Fibroblast of mammary gland (primary cell): ENCODE measurements at places on chromosomes 6 and 20.

GRCh38 chr6:161393839-161394364 lies 120.0 kb upstream of the AGPAT4 start:
- peak; percentile 93 for DNase-seq

DNA sequence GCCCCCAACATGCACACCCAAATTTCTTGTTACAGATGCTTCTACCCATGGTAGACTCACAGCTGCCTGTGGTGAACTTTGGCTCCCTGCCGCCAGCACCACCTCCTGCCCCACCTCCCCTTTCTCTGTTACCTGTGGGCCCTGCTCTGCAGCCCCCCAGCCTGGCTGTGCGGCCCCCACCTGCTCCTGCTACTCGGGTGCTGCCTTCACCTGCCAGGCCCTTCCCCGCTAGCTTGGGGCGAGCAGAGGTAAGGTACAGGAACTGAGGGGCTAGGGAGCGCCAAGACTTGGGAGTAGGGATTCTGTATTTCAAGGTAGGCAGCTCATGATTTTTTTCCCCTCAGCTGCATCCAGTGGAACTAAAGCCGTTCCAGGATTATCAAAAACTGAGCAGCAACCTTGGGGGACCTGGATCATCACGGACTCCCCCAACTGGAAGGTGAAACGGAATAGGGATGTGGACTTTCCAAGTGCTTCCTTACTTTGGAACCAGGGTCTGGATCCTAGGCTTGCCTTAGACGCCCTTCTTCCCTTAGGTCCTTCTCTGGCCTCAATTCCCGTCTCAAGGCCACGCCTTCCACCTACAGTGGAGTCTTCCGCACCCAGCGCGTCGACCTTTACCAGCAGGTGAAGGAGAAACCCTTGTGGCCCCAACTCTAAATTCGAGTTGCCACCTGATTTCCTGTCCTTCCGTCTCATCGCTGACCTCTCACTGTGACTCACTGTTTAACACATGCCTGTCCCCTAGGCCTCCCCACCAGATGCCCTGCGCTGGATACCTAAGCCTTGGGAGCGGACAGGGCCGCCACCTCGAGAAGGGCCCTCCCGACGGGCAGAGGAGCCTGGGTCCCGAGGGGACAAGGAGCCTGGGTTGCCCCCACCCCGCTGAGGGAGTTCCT lies 15.5 kb downstream of the BAG6 start:
- DNase-seq, result no peak

DNA sequence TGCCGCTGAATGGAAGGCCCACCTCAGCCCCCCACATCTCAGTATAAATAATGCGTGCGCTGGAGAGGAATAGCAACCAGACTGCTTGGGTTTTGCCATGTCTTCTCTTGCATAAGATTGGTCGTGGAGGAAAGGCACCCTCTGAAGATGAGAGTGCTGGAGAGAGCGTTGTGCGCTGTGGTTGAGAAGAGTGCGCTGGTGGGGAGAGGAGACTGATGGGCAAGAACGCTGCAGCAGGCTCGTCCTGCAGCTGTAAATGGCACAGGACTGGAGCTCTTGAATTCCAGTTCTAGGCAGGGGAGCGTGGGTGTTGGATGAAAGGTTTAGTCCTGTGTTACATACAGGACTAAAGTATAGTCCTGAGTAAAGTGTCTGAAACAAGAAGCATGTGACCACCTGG lies 51.5 kb downstream of the RPRD1B start:
- DNase-seq, result no peak

DNA sequence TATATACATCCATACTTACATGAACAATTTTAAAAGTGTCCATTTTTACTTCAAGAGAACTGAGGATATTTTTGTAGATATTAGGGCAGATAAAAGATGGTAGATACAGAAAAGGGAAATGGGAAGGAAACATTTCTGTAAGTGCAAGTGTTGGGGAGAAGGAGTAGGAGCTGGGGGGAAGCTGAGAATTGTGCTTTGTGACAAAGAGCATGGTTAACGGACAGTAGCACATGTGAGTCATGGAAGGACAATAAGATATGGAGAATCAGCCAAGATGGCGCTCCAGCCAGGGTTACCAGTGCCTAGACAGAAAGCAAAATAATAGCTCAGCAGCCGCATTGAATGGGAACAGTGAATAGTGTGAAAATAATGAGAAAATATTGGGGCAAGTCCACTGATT lies 12.7 kb upstream of the HLA-DRB1 start:
- no peak for DNase-seq

GRCh38 chr6:33192671-33193602 lies 670 bp upstream of the COL11A2 start:
- no peak for DNase-seq

GRCh38 chr20:46060301-46060881 lies 29.4 kb downstream of the NCOA5 start:
- no peak for DNase-seq

GRCh38 chr6:17182961-17183360 lies 81.1 kb downstream of the STMND1 start:
- no peak for DNase-seq

- peak; percentile 21 for DNase-seq
Observed at GRCh38 chr20:25453035-25453810, 45.8 kb downstream of the GINS1 start.

DNA sequence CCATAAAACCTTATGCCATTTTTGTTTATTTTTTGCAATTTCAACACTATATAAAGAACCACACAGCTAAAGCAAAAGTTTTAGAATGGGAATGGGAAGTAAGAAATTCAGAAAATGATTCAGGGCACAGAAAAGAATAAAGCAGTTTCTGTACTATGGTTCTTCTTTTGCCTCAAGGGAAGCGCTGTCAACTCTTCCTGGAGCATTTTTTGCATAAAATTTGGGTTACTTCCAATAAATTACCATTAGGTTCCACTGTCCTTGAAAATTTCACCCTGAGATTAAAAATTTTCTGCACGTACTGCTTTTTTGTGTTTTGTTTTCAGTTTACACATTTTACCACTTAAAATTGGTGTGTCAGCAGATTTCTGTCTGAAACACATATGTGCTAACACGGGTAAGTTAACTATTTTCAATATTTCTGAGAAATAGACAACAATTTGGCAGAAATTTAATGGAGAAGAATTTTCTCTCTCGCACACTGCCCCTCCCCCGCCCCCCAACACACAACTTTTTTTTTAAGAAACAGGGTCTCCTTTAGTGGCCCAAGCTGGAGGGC lies 79.6 kb downstream of the ADAT2 start:
- DNase-seq, result no peak
